Amniotic stem cell (primary cell): ENCODE measurements at places on chromosomes 7 and 10.

DNA sequence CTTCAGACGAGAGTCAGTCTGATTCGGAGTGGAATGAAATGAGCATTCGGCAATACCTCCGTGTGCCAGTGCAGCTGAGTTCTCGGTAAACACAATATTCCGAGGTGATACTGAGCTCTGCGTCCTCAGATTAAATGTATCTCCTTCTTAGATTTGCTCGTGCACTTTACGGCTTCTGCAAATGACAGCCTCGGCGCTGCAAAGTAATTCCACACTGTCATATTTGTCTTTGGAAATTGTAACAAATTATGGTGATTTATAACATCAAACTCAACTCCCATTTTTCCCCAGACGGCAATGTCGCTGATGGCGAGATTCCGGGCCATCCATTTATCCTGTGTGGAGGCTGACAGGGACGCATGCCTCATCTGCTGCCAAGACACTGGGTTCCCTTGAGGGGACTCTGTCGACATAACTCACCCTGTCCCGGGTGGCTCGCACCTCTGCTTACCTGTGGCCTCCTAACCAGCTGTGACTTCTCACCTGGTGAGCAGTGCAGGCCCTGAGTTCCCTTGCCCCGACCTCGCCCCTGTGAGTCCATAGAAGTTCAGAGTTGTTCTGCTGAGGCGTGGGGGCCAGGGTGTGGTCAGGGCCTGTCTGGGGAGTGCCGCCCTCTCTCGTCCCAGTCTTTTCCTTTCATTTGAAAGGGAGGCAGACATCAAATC is 201.9 kb downstream of the ADARB2 start:
- DNase-seq = no peak

DNA sequence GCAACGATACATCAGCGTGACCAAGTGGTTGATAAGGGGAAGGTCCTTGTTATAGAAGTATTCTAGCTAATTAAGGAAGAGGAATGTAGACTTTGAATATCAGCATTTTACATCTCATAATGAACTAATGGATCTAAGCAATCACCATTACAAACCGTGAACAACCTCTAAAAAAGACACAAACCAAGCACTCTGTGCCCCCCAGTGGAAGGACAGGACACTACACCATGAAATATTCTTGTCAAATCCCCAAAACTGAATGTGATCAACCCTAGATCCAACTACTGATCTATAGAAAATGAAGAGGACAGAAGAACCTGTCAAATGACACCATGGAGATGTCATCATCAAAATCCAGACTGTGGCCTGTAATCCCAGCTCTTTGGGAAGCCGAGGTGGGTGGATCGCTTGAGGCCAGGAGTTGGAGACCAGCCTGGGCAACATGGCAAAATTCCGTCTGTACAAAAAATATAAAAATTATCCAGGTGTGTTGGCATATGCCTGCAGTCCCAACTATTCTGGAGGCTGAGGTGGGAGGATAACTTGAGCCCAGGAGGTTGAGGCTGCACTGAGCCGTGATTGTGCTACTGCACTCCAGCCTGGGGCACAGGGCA is 111.3 kb upstream of the CARD11 start:
- DNase-seq = no peak

DNA sequence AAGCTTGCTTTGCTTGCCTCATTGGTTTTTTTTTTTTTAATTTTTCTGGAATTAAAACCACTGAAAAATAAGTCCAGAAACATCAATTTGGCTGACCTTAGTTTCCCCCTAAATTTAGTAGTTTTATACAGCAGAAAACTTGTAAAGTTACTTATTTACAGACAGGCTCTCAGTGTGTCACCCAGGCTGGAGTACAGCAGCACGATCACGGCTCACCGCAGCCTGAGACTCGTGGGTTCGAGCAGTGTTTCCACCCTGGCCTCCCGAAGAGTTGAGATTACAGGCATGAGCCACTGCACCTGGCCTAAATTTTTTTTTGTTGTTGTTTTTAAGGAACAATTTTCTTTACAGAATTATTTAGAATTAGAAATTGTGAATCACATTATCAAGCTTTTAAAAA is 250.5 kb downstream of the SDK1 start:
- no peak for DNase-seq

- no peak for DNase-seq
These were observed 73.0 kb upstream of the LRRTM3 start for GRCh38 chr10:66852811-66853210.

- DNase-seq = no peak
These were observed 91.5 kb downstream of the MCU start for GRCh38 chr10:72783410-72783833.

- no peak for DNase-seq
These were observed 80.7 kb downstream of the ITGB8 start for GRCh38 chr7:20411372-20411771.

DNA sequence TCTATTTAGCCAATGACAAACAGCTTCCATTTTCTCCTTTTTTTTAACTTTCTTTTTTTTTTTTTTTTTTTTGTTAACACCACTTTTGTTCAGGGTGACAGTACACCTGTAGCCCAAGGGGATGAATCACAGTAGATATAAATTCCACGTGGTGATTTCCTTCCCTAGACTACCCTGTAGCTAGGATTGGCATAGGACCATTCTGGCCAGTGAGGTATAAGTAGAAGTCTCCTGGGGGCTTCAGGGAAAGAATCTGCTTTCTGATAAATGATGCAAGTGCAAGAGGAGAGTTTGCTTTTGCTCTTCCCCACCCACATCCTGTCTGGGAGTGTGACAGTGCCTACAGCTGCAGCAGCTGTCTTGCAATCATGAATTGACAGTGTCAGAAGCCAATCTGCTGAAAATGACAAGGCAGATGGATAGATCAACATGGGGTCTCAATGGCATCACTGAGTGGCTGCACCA is 63.2 kb upstream of the TOMM7 start:
- no peak for DNase-seq

- no peak for DNase-seq
These were observed 226.0 kb upstream of the NFE2L3 start for GRCh38 chr7:25926009-25926408.

- DNase-seq = no peak
These were observed 22.2 kb downstream of the GPNMB start for GRCh38 chr7:23268746-23269145.

DNA sequence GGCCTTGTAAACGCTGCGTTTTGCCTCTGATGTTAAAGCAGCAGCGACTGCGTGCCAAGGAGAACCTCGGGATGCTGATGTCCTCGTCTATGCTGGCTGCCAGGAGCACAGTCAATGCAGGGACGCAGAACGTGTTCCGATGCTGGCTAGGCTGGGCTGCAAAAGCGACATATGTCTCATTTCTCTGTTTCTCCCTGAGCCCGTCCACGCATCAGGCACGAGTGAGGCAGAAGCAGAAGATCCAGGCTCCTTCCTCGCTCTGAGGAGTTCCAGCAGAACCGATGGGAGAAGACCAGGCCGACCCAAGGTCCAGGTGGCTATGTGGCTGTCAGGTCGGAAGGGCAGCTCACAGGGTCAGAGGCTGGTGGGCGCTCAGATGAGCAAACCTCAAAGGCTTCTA is 3.7 kb upstream of the FOXL3 start:
- no peak for DNase-seq

DNA sequence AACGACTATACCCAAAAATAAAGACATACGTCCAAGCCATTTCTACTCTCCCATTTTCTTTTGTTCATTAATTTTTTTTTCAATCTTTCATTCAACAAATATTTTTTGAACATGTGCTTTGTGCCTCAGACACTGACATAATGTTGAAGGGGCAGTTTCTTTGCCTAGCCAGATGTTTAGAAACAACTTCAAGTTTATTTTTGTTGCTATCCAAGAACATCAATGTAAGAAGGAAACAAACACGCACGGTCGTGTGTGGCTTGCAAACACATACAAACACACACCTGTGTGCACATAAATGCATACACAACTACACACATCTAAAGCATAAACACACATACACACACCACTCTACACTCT is 39.9 kb downstream of the BTBD16 start:
- no peak for DNase-seq
